Stimulated activated CD8-positive, alpha-beta memory T cell treated with anti-CD3 and anti-CD28 coated beads, Interleukin-4, amount 100 ng/mL, for 1 hour (primary cell): ENCODE measurements at places on chromosomes 2 and 18.

DNA sequence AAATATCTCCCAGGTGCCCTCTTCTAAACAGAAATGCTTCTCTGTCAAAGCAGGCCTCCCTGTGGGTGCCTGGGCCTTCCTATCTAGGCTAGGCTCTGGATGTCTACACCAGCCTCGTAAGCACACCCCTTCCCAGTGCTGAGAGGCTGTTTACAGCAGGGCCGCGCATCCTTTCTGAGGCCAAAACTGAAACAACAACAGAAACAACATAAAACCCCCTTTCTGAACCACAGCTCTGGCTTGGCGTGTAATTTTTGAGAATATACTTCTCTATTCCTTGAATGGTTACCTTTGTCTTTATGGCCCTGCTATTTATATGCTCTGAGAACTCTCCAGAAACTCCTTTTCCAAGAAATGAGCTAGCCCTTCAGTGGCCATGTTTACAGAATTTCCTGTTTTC is 118.4 kb downstream of the BCL2L11 start:
- no peak for DNase-seq

- no peak for DNase-seq
These were observed 33.3 kb upstream of the CREG2 start for GRCh38 chr2:101420623-101421022.

GRCh38 chr2:241163601-241164118 is 13.4 kb downstream of the PPP1R7 start:
- no peak for DNase-seq

GRCh38 chr18:78622907-78623541 is 356.6 kb upstream of the SALL3 start:
- no peak for DNase-seq

DNA sequence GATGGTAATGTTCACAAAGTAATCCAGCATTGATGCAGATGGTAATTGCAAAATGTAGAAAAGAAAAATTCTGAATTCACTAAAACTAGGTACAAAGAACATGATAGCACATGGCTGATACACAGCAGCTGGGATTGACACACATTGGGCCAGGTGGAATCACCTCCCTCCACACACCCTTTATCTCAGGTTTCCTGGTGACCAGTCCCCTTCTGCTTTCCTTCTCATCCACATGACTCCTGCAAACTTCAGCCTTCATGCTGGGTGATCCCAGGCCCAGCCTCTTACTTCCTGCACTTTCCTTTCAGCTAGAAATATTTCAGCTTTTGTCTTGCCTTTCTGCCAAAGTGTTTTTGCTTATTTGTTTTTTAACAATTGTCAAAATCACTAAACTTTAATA is 246.9 kb downstream of the LNPK start:
- DNase-seq: no peak

- no peak for DNase-seq
These were observed 375.8 kb upstream of the FANCL start for GRCh38 chr2:58616961-58617360.

DNA sequence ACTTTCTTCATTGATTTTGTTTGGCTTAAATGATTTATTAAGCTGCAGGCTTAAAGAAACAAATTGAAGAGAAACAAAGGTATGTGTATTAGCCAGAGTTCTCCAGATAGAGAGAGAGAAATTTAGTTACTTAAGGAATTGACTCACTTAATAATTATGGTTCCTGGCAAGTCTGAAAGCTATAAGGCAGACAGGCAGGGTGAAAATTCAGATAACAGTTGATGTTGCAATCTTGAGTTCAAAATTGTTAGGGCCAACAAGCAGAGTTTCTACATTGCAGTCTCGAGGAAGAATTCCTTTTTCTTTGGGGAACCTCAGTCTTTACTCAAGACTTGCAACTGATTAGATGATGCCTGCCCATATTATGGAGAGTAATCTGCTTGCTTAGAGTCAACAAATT is 593.5 kb downstream of the ADCYAP1 start:
- DNase-seq: no peak

- DNase-seq: no peak
These were observed 56.1 kb downstream of the BABAM2 start for GRCh38 chr2:27946530-27947060.

GRCh38 chr2:162382278-162382677 is 38.3 kb downstream of the GCA start:
- no peak for DNase-seq

DNA sequence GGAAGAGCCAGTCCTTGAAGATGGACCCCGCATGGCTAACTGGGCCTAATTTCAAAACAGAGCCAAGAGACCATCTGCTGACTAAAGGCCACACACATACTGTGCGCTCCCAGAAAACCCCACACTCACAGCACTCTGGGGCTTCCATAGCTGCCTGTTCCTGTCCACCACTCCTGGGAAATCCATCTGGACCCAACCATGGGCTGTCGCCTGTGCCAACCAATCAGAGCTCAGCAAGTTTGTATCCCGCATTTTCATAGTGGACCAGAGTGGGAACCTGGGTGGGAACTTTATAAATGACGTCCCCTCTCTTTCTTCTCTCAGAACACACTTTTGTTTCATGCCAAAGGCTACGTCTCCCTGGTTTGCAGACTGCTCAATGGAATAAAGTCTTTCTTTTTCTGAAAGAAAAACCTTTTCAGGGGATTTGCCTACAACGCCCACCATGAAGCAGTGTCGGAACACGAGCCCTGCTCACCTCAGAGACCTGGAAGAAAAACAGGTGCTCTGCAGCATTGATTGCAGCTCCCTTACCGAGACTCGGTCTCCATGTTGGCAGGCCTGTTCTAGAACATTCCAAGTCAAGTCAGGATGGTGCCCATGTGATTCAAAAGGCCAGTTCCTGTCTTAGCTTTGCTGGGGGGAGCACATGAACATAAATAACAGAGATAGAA is 137.2 kb upstream of the GPC1 start:
- DNase-seq: no peak

GRCh38 chr18:76679945-76680344 is 142.4 kb upstream of the ZNF236 start:
- no peak for DNase-seq
